Mesenteric fat pad (tissue), 1 donor: ENCODE measurements at places on chromosomes 4 and X. TPM values are rescaled to one million over a fixed set of nuclear protein-coding genes. Genes with fewer than 3 reads are reported as not detected.

The RELL1 gene
- 56.2 TPM for total RNA-seq

The F8A3 gene
- 19.4 TPM for total RNA-seq

The ATOH1 gene
- not detected for total RNA-seq

The RRH gene
- total RNA-seq: not detected

The MGAT4D gene
- total RNA-seq: not detected

The NLRP2B gene
- total RNA-seq: not detected

The TBX22 gene
- total RNA-seq: not detected

The WDFY3 gene
- total RNA-seq: 124 TPM

The BST1 gene
- total RNA-seq: 21.8 TPM

The F9 gene
- not detected for total RNA-seq

The TFDP3 gene
- not detected for total RNA-seq

The KLHL4 gene
- 0.48 TPM for total RNA-seq

The RBMX2 gene
- total RNA-seq: 15.4 TPM

The NSUN7 gene
- total RNA-seq: 1.7 TPM

The JADE3 gene
- total RNA-seq: 7.2 TPM

The CNKSR2 gene
- total RNA-seq: 0.80 TPM

The ADH1B gene
- 2,315 TPM for total RNA-seq

The HTT gene
- 56.5 TPM for total RNA-seq

The PFKFB1 gene
- 18.5 TPM for total RNA-seq

The MMRN1 gene
- 16.7 TPM for total RNA-seq

The CCDC149 gene
- total RNA-seq: 23.2 TPM

The MAGIX gene
- 1.6 TPM for total RNA-seq

The IL2RG gene
- total RNA-seq: 5.8 TPM

The FGF13 gene
- total RNA-seq: 8.7 TPM

The IL9R gene
- 0.22 TPM for total RNA-seq

The ELOVL6 gene
- total RNA-seq: 6.9 TPM

The THAP9 gene
- 2.0 TPM for total RNA-seq

The CTAG1A gene
- total RNA-seq: not detected

The GABRB1 gene
- not detected for total RNA-seq

The NPY2R gene
- not detected for total RNA-seq

The USP11 gene
- 42.2 TPM for total RNA-seq

The INTS12 gene
- total RNA-seq: 15.9 TPM

The MAGEB17 gene
- total RNA-seq: not detected

The EPHA5 gene
- total RNA-seq: not detected

The CSAG3 gene
- not detected for total RNA-seq

The LSM6 gene
- 36.5 TPM for total RNA-seq
